EL (cell line): ENCODE measurements at places on chromosomes 13 and 19.

GRCh38 chr13:32265726-32266125 is 49.4 kb downstream of the ZAR1L start:
- DNase-seq = no peak

GRCh38 chr13:99648927-99649326 is 147.7 kb downstream of the TM9SF2 start:
- DNase-seq = no peak

GRCh38 chr13:110907301-110907700 is 7.6 kb downstream of the ANKRD10 start:
- DNase-seq = no peak

- DNase-seq = peak; percentile 78
Measured at GRCh38 chr19:4910594-4911281, 1.4 kb downstream of the UHRF1 start.
